CD4-positive, alpha-beta T cell treated with Interleukin-17A for 4 hours (primary cell): ENCODE measurements at places on chromosomes 1 and 21.

GRCh38 chr1:39613250-39613649, 26.2 kb downstream of the HEYL start:
- DNase-seq = no peak

DNA sequence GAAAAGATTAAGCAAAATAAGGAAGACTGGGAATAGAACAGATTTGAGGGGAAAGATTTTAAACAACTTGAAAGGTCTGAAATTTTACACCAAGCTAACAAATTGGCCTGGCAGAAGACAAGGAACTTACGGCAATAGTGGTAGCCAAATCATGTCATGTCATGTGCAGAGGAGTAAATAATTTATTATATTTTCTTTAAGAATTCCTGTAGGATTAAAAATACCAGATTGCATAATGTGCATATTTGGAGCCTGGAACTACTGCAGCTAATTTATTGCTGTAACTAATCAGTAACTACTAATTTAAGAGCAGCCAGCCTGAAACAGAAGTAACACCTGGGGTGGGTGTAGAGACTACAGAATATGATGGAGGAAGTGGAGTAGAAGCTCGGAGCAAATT, 334.3 kb downstream of the TGFB2 start:
- no peak for DNase-seq

DNA sequence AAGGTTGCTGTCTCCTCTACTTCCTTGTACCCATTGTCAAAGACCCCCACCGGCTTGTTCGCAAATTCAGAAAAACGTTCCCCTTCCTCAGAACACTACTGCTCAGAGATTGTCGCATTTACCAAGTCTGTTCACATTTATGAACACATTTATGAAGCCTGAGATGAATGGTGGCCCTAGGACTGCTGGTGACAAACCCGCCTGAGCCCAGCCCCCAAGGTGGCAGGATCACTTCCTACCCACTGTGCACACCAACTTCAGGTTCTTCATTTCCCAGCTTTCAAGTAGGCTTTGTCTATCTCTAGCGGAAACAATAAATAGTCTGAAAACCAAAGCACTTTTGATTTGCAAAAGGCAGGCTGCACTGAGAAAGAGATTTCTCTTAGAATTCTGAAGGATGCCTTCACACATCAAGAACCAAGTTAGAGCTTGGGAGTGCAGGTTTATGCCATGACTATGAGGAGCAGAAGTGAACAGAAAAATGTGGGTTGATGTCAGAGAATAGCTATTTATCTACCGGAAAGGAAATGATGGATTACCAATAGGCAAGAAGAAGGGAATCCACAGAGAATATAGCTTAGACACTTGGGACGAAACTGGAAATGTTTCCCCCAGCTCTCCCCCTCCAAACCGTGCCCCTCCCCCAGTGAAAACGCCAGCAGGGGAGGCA, 200.5 kb downstream of the TOMM20 start:
- DNase-seq = peak; percentile 68

DNA sequence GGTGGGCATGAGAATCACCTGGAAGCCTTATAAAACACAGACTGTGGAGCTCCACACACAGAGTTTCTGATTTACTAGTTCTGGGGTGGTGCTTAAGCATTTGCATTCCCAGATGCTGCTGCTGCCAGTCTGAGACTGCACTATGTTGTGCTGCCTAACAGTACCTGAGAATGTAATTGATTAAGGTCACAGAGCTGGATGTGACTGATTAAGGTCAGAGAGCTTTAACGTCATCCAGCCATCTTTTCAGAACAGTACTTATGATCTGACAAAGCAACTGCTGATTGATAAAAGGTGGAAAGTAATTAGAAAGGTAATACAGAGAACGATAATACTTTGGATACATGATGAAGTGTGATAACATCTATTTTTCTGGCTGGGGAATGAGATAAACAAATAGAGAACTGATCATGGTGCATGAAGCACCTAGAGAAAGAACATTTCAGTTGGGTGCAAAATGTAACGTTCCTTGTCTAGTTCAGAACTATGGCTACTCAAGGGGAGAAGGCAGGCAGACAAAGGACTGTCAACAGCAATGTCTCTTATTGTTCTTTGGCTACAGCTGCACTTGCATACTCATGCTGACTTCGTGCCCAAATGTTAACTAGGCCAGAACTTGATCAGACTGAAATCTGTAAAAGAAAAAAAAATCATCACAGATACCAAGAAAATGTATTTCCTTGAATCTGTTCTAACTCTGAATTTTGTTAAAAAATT, 3.7 kb upstream of the UCK2 start:
- DNase-seq = no peak

GRCh38 chr1:234702342-234703000, 92.5 kb upstream of the IRF2BP2 start:
- DNase-seq = no peak

DNA sequence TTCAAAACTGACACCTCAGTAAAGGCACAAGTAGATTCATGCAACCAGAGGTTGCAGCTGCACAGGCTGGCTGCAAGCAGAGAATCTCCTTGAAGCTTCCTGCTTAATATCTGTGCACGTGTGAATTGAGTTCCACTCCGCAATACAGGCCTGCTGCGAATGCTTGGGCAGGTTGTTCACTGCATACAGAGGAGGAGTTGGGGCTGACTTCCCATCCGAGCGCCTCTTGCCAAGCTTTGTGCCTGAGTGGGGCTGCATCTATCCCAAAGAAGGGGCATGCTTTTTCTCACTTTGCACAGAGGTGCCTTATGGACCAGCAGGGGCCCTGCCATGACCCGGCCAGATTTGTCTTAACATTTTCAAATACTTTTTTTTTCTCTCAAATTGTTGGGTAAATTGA, 17.9 kb upstream of the PADI1 start:
- no peak for DNase-seq

GRCh38 chr21:42266971-42267556, 48.1 kb downstream of the ABCG1 start:
- no peak for DNase-seq

DNA sequence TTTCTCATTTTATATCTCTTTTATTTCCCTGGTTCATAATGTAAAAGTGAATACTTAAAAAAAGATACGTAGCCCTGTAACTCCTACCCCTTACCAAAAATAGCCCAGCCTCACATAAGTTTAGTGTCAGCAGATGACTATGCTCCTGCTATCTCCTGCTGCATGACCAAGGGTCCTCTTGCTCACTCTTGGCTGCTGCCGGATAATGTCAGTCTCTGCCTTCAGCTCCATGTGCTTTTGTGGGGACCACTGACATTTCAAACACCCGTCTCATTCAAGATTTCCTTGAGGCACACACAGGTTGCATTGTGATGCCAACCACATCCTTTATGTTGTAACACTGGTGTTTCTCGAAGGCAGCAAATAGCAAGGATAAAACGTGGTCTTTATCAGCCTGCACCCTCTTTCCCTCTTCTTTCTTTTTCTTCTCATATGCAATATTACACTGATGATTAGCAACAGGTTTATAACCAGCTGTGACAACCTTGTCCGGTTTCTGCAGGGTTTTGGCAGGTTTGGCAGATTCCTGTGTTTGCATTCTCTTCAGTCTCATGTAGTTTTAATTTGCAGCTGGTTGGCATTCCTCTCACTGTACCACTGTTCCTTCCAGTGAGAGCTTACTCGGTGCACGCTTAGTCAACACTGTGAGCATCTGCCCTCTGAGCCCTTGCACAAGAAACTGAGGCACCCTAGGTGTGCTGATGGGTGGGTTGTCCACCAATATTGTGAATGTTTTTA, 62.2 kb downstream of the ZNF684 start:
- no peak for DNase-seq

DNA sequence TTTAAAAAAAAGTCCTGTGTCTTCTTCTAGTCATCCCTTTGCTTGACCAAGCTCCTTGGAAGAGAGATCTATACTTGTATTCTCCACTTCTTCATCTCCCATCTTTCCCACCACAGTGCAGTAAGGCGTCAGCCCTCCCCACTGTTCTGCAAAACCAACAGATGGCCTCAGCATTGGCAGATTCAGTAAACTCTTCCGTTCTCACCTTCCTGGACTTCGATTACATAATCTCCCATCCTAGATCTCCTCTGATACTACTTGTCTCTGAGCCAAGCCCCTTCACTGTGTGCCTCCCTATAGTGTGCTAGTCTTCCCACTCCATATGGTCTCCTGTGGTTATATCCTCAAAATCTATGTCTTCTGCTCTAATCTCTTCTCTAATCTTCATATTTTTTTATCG, 1.6 kb upstream of the COLGALT2 start:
- DNase-seq = no peak

DNA sequence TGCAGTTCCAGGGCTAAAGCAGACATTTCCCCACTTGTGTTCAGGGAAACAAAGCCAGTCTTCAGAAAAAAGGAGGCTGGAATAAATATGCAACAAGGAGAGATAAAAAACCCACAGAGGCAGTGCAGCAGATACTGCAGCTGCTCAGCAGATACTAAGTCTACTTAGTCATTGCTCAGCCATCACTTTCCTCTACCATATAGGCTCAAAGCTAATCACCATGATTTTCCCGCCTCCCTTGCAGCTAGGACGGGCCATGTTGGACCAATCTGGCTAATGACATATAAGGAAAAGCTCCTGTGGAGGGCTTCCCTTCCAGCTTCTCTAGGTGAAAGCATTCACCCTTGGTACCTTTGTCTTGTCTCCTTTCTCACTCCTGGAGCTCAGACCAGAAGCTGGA, 10.0 kb upstream of the EFHD2 start:
- DNase-seq = no peak

DNA sequence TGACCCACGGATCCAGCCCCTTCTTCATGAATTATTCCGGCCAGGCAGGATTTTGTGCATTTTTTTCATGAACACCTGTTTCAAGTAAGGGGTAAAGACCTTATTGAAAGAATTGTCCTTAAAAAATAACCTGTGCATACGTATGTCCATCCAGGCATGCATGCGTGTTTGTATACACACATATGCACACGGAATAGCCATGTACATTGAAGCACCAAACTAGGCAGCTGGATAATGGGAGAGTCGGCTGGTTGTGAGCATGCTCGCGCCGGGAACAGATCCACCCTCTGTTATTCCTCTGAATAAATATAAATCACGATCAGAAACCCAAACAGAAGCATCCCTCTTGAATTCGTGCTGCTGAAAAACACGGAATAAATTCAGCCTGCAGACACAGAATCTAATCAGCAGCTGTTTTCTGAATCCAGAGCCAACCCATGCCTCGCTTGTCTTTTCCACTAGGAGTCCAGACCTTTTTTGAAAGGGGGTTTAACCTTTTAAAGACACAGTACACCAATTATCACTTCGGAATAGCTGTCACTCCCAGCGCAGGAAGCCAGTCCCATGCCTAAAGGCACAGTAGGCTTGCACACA, at the start of gene HIVEP3:
HIVEP3 (minus strand) TSS at position 473 of the 594 bp plus-strand sequence.
- DNase-seq = no peak

- no peak for DNase-seq
These were observed 23.3 kb downstream of the TTC34 start for GRCh38 chr1:2778220-2778592.

GRCh38 chr1:7207875-7208646, 422.8 kb downstream of the CAMTA1 start:
- no peak for DNase-seq

DNA sequence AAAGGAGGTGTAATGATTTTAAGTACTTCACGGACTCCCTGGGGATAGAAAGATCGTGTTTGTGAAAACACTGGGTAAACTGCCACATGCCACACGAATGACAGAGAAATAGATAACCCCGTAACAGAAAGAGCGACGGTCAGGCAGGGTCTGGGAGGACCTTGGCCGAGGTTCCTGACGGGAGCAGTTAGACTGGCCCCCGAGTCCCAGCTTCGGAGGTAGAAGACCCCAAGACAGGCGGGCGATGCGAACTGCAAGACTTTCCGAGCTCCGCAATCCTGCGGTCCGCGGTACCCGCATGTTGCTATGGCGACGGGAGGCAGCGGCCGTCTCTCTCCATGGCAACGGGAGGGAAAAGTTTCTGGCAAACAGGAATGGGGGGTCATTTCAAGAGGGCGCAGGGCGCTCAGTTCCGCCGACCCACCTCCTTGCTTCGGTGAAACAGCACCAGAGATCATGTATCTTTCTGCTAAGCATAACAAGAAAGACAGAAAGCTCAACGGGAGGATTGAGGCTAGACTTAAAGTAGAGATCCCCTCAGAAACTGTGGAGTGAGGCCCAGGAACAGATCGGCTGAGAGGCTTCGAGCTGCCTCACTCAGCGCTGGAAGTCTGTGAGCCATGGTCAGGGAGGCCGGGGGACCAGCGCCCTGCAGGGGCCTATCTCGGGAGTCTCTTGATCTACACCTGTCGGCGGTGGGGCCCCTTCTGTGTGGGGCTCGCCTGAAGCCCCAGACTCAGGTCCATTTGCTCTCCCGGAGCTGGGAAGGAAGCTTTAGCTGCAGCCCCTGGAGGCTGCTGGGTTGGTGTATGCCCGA, 685 bp upstream of the SYT6 start:
- DNase-seq = no peak

- DNase-seq = no peak
These were observed 2.7 kb downstream of the RBM15 start for GRCh38 chr1:110341872-110342331.

DNA sequence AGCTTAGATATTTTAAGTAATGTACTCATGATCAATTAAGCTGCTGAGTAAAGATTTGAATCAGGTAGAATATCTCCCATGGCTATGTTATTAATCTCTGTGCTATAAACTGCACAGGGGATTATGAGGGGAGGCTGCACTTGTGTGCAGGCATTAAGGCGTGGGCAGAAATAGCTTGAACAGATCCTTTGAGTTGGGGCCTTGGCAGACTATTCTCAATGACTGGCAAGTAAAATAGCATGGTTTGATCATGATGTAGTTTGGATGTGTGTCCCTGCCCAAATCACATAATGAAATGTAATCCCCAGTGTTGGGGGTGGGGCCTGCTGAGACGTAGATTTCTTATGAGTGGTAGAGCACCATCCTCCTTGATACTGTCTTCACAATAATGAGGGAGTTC, 220.3 kb downstream of the PLPP3 start:
- no peak for DNase-seq

GRCh38 chr21:35328856-35329455, 279.9 kb upstream of the RUNX1 start:
- no peak for DNase-seq

- peak; percentile 28 for DNase-seq
These were observed 100.8 kb upstream of the SLC45A1 start for GRCh38 chr1:8217011-8217711.

DNA sequence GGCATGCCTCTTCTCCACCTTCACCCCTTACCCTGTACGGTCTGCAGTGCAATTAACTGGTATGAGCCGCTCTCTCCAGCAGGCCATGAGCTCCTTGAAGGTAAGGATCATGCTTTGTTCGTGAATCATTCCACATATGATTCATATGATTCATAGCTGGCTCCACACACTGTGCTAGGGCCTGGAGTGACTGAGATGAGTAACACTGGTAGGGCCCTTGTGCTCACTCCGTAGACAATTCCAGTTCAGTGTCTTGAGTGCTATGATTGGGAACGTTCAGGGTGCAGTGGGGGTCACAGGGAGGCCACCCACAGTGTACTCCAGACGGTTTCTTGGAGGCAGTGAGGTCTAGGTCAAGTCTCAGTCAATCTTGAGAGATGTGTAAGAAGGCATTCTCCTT, 239.8 kb downstream of the LMX1A start:
- DNase-seq = no peak

- DNase-seq = no peak
These were observed 126.2 kb downstream of the SIK1 start for GRCh38 chr21:43300496-43301408.

GRCh38 chr1:160330119-160330518, 12.9 kb downstream of the COPA start:
- no peak for DNase-seq
